IPS DF 19.7 (cell line): ENCODE measurements at places on chromosomes 16 and 17.
A peak's percentile ranks its signal among the peaks of the same experiment; 100 is the strongest.

DNA sequence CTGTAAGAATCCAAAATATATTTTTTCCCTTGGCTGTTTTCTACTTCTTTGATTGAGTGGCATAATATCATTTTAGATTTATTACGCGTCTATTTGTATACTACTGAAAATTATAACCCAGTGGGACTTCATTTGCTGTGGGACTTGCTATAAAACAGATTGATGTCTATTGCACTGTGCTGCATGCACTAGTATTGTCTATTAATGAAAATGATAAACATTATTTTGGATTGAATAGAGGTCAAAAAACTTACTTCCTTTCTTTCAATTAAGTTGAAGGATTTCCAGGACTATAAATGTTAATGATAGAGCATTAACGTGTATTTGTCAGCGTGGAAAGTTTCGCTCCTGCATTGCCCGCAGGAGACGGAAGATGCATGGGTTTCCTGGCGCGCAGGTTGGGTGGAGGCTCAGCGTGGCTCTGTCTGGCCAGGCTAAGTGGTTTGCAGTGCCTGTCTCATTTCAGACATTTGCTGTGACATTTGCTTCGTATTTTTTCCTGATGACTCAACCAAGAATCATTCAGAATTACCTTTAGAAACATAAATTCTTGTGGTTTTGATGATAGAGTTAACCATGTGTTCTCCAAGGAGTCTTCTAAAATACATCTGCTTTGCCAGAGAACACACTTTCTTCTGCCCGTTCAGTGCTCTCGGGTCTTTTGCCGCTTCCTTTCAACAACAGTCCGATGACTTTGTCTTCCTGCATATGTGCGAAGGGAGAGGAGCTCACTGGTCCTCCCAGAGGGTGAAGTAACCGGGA lies 216.7 kb downstream of the RPTOR start:
- DNase-seq = no peak

- no peak for DNase-seq
These were observed 94.7 kb downstream of the KCNJ12 start for GRCh38 chr17:21470861-21471260.

DNA sequence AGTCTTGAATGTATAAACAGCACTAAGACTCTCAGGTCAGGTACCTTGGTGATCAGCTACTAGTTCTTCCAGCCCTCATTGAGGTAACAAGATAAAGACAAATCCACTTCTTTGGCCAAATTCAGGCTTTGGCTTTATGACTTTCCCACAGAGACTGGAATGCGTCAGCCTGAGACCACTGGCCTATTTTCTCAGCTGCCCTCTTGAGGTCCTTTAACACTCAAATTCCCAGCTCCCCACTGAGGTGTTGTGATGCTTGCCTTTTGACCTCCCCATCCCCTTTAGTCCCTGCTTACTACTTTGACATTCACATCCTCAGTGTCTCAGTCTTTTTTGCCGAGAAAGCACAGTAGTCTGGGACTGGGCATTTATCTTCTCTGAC lies 10.6 kb downstream of the TNFAIP1 start:
- no peak for DNase-seq

GRCh38 chr17:73061161-73061560 lies 31.3 kb downstream of the SLC39A11 start:
- no peak for DNase-seq

DNA sequence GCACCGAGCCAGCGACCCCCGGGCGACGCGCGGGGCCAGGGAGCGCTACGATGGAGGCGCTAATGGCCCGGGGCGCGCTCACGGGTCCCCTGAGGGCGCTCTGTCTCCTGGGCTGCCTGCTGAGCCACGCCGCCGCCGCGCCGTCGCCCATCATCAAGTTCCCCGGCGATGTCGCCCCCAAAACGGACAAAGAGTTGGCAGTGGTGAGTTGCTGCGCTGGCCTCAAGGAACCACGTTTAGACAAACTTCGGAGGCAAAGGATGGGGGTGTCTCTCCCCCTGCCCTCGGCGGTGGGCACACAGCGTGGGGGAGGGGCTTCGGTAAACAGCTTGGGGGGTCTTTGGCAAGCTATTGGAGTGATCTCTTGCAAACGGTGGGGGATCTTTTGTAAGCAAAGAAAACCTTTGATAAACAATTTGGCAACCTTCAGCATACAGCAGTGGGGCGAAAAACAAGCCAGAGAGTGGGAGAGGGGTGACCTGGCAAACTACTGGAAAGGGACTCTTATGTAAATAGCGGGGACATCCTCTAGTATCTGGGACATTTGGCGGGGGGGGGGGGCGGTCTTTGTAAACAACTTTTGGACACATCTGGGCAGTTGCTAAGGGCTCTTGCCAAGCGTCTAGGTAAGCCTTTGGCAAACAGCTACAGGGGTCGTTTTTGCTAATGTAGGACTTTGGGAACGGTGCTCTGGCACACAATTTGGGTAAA lies 587 bp downstream of the MMP2 start:
- no peak for DNase-seq

- no peak for DNase-seq
These were observed 16.2 kb downstream of the BEAN1 start for GRCh38 chr16:66443269-66443652.

DNA sequence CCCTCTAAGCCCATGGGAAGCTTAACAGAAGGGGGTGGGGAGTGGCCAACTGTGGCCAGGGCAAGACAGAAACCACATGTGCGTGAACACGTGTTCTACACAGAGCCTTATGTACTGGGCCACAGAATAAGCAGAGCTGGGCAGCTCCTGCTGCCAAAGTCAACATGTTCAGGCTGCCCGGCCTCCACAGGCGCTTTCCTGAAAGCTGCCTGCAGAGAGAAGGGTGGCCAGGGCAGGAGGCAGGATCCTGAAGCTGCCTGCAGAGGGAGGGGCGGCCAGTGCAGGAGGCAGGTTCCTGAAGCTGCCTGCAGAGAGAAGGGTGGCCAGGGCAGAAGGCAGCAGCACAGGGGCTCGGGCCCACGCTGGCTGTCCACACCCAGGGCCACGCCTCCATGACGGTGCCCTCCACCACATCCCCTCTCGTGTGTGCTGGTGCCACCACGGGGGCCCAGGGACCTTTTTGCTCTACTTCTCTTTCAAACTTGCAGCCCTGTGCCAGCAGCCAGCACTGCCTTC lies 79.5 kb downstream of the ANKRD11 start:
- no peak for DNase-seq

DNA sequence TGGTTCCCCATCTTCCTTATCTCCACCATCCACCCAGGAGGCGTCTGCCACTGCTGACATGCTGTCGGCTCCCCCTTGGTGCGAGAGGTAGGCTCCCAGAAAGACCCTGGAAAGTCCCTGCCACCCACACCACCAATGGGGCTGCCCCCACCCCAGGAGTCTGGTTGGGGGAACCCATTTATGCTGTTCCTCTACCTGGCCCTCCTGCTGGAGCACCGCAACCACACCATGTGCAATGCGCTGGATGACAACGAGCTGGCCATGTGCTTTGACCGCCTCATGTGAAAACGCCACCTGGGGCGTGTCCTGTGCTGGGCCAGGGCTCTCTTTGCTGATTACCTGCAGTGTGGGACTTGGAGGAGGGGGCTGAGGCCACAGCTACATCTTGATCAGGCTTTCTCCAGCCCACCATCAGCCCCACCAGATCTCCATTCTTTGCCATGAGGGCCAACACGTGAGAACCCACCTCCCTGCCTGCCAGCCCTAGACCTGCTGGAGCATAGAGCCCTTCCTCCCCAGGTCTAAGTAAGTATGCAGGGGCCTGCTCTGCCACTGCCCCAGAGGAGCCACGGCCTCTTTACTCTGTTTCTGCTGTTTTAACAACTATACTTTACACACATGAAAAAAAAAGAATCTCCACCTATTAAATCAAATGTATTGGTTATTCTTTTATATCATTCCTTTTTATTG lies 7.9 kb upstream of the ALDH3A1 start:
- no peak for DNase-seq

GRCh38 chr16:86502856-86503748 lies 7.2 kb upstream of the FOXF1 start:
- DNase-seq = no peak

GRCh38 chr16:5020551-5020950 lies 13.2 kb downstream of the NAGPA start:
- DNase-seq = no peak

DNA sequence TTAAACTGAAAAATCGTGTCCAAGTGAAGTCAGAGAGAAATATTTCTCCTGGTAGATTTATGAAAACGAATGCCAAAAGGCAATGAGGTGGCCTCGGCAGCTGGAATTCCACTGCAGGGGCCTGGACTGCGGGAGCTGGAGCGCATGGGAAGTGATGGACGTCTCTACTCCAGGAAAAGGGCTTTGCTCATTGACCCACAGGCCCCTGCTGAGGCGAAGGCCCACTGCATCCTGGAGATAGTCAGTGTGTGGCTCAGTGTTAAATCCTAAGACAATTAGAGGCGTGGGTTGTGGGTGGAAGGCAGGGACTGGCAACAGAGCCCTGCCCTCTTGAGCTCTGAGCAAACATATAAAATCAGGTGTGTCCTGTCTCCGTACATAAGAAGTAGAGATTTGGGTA lies 191.4 kb downstream of the SLC39A11 start:
- DNase-seq = no peak

DNA sequence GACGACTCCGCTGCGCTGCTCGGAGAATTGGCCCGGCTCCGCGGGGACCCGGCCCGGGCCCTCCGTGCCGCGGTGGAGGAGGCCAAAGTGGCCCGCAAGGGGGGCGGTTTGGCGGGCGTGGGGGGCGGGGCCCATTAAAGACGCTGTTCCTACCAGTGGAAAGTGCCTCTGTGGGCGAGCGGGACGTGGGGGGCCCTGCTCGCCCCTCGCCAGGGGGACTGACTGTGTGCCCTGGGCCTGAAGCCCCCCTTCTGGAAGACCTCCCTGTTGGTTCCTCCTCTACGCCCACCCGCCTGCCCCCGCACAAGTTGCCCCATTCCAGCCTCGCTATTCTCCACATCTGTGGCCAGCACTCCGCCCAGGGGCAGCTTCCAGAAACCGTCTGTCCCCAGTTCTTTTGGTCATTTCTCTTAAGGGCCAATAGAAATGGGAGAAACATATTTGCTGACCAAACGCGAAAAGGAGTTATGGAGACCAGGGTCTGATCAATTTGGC lies 1.9 kb upstream of the FGF11 start:
- no peak for DNase-seq

GRCh38 chr17:62933501-62934385 lies 32.3 kb upstream of the TANC2 start:
- DNase-seq = no peak

GRCh38 chr16:8621572-8622314 lies at the start of gene METTL22:
Gene METTL22 (plus strand): TSS chr16:8621698. CDS start chr16:8625666, 3,968 bp downstream.
- DNase-seq = peak; percentile 30

GRCh38 chr17:62745806-62746205 lies 62.3 kb downstream of the MARCHF10 start:
- DNase-seq = no peak

- DNase-seq = no peak
These were observed 1.6 kb downstream of the CA4 start for GRCh38 chr17:60151355-60151754.

- DNase-seq = no peak
These were observed 136.8 kb upstream of the CES5A start for GRCh38 chr16:56011808-56012481.

DNA sequence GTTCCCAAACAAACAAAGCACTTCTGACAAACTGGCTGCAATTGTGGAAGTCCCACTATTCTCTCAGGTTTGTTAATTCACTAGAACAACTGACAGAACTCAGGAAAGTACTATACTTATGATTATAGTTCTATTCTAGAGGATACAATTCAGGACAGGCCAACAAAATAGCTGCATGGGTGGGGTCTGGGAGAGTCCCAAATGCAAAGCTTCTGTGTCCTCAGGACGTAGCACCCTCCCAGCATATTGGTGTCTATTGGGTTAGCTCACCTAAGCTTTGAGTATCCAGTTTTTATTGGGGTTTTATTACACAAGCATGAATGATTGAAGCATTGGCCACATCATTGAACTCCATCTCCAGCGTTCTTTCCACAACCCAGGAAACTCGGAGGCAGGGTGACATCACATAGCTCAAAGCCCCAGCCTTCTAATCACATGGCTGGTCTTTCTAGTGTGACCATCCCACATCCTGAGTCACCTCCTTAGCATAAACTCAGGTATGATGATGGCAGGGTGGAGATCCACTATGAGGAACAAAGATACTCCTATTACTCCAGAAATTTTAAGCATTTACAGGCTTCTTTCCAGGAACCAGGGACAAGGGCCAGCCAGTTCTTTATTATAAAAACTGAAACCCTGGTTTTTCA lies 43.9 kb upstream of the CCNF start:
- DNase-seq = no peak
